Spleen (tissue), 13 donors: ENCODE measurements at places on chromosomes 6 and 20. TPM values are rescaled to one million over a fixed set of nuclear protein-coding genes. Genes with fewer than 3 reads are reported as not detected.

Gene CRIP3
- 6.5 TPM for total RNA-seq

Gene SSTR4
- not detected for total RNA-seq

Gene CD93
- 71.4 TPM for total RNA-seq

- DNase-seq = no peak
- no peaks in the 10 kb centered on the region for H3K36me3 ChIP-seq
- no peak overlapping the region for H3K4me3 ChIP-seq
- H3K27ac ChIP-seq = no peak overlapping the region
- no peaks in the 10 kb centered on the region for H3K27me3 ChIP-seq
Measured at GRCh38 chr6:27422651-27423332, 34.2 kb downstream of the ZNF391 start.

- H3K4me1 ChIP-seq = no peaks in the 10 kb centered on the region
- H3K36me3 ChIP-seq = no peaks in the 10 kb centered on the region
- no peak overlapping the region for H3K4me3 ChIP-seq
- H3K27me3 ChIP-seq = no peaks in the 10 kb centered on the region
- no peak overlapping the region for H3K27ac ChIP-seq
- no peak for DNase-seq
Measured at GRCh38 chr20:25744261-25744660, 47.6 kb upstream of the ZNF337 start.

GRCh38 chr6:13302291-13302690 lies 26.0 kb downstream of the TBC1D7 start:
- H3K4me1 ChIP-seq = peaks cover 25% of the 10 kb centered on the region
- no peak for DNase-seq
- H3K27ac ChIP-seq = no peak overlapping the region
- no peaks in the 10 kb centered on the region for H3K27me3 ChIP-seq
- peaks cover 58% of the 10 kb centered on the region for H3K36me3 ChIP-seq
- H3K4me3 ChIP-seq = no peak overlapping the region

- peak overlapping the region; percentile 58 for H3K4me3 ChIP-seq
- peaks cover 15% of the 10 kb centered on the region for H3K27me3 ChIP-seq
- DNase-seq = no peak
- H3K4me1 ChIP-seq = peaks cover 18% of the 10 kb centered on the region
- no peaks in the 10 kb centered on the region for H3K36me3 ChIP-seq
Measured at GRCh38 chr6:125154761-125155135, 1.2 kb downstream of the TPD52L1 start.

Gene ZGPAT
- 41.4 TPM for total RNA-seq

DNA sequence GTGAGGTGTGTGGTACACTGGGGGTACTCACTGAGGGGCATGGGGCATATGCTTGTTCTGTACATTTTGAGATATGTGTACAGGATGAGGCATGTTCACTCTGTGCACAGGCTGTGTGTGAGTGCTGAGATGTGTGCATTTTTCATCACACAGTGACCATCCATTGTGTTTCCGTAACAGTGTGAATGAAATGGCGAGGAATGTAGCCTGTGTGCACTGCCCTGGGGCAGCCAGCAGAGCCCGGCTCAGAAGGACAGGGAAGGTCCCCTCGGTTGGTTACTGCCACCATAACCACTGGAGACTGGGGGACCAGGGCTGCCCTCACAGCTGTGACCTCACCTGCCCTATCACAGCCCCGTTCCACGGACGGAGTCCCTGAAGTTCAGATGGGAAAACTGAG lies 106.2 kb upstream of the MYL9 start:
- H3K27me3 ChIP-seq = peaks cover 10% of the 10 kb centered on the region
- no peak overlapping the region for H3K4me3 ChIP-seq
- H3K36me3 ChIP-seq = no peaks in the 10 kb centered on the region
- peaks cover 18% of the 10 kb centered on the region for H3K4me1 ChIP-seq
- no peak overlapping the region for H3K27ac ChIP-seq

DNA sequence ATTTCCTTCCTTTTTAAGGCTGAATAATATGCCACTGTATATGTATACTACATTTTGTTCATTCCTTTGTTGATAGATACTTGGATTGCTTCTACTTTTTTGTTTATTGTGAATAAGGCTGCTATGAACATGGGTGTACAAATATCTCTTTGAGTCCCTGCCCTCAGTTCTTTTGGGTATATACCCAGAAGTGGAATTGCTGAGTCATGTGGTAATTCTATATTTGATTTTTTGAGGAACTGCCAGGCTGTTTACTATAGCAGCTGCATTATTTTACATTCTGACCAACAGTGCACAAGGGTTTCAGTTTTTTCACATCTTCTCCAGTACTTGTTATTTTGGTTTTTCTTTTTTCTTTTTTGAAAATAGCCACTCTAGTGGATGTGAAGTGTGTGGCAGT lies 34.1 kb downstream of the CDS2 start:
- no peaks in the 10 kb centered on the region for H3K36me3 ChIP-seq
- H3K27ac ChIP-seq = no peak overlapping the region
- no peak overlapping the region for H3K4me3 ChIP-seq

DNA sequence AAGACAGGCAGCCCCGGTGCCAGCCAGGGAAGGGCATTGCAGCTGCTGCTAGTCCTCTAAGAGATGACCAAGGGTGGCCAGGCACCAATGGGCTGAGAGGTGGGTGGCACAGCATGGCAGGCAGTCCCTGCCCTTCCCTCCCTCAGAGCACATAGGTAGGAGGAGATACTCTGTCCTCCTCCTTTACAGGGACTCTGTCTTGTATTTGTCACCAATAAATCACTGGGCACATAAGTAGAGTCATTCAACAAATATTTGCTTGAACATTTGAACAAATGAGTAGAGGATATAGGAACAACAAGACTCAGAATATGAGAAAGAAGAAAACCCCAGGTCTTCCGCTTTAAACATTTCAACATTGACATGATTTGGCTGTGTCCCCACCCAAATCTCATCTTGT lies 69.4 kb upstream of the CLDN20 start:
- no peaks in the 10 kb centered on the region for H3K36me3 ChIP-seq
- no peak overlapping the region for H3K4me3 ChIP-seq
- H3K4me1 ChIP-seq = no peaks in the 10 kb centered on the region
- H3K27me3 ChIP-seq = no peaks in the 10 kb centered on the region

Gene UFL1
- total RNA-seq = 20.0 TPM

Gene CENPW
- total RNA-seq = 8.4 TPM

GRCh38 chr6:108549241-108549640 lies 11.5 kb upstream of the FOXO3 start:
- H3K27me3 ChIP-seq = no peaks in the 10 kb centered on the region
- H3K36me3 ChIP-seq = no peaks in the 10 kb centered on the region
- no peak overlapping the region for H3K4me3 ChIP-seq
- H3K27ac ChIP-seq = no peak overlapping the region

Gene OR12D3
- not detected for total RNA-seq

- peaks cover 12% of the 10 kb centered on the region for H3K36me3 ChIP-seq
- H3K4me3 ChIP-seq = no peak overlapping the region
- peaks cover 57% of the 10 kb centered on the region for H3K4me1 ChIP-seq
- H3K27me3 ChIP-seq = no peaks in the 10 kb centered on the region
Measured at GRCh38 chr20:50594231-50594590, 84.0 kb downstream of the PTPN1 start.

DNA sequence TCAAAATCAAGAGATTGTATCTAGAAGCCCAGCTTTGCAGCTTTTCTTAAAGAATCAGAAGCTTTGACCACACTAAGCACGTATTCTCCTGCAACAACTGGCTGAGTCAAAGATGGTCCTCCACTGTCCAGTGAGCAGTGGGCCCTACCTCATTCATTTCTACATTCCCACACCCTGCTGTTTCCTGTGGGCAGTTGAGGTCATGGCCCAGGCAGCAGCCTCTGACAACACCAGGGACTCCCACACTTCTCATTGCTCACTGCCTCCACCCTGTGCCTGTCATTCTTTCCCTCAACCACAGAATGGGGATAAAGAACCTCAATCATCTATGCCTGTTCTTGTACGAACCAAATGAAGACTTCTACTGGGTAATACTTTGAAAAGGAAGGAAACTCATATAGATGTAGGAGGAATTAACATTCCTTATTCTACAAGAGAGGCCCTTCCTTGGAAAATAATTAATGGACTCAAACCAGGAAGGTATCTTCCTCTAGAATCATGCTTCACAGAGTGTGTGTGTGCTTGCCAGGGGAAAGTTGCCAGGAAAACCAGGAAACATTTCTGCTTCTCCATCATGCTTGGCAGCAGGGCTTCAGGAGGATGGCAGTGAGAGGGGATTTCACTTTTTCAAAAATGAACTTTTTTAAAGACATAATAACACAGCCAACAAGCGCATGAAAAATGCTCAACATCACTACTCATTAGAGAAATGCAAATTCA lies 191.7 kb upstream of the RIN2 start:
- H3K27ac ChIP-seq = no peak overlapping the region
- H3K27me3 ChIP-seq = no peaks in the 10 kb centered on the region
- no peak overlapping the region for H3K4me3 ChIP-seq
- no peaks in the 10 kb centered on the region for H3K36me3 ChIP-seq
- DNase-seq = no peak

Gene TMEM170B
- total RNA-seq = 6.7 TPM

Gene DOK5
- total RNA-seq = not detected

Gene CDH22
- not detected for total RNA-seq

DNA sequence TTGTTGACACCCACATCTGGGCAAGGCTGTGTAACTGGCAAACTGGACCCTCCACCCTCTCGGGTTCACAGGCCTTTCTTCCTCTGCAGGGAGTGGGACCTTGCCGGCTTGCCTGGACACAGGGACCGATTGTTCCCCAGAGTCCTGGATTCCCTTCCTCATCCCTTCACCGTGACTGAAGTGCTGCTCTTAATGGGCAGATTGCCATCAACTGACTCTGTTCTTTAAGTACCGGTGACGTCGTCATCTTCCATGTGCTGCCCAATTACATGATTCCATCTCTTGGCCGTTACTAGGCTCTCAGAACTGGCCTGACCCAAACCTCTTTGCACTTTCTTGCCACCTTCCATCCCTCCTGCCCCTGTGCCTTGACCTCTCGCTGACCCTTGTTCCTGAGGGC lies 85.4 kb downstream of the EYA4 start:
- DNase-seq = no peak
- no peaks in the 10 kb centered on the region for H3K36me3 ChIP-seq
- H3K27ac ChIP-seq = no peak overlapping the region
- no peak overlapping the region for H3K4me3 ChIP-seq
- H3K27me3 ChIP-seq = no peaks in the 10 kb centered on the region

Gene MYBL2
- total RNA-seq = 8.2 TPM

GRCh38 chr20:5668529-5668868 lies 81.7 kb upstream of the SHLD1 start:
- H3K27me3 ChIP-seq = no peaks in the 10 kb centered on the region
- DNase-seq = no peak
- no peaks in the 10 kb centered on the region for H3K36me3 ChIP-seq
- H3K4me3 ChIP-seq = no peak overlapping the region

DNA sequence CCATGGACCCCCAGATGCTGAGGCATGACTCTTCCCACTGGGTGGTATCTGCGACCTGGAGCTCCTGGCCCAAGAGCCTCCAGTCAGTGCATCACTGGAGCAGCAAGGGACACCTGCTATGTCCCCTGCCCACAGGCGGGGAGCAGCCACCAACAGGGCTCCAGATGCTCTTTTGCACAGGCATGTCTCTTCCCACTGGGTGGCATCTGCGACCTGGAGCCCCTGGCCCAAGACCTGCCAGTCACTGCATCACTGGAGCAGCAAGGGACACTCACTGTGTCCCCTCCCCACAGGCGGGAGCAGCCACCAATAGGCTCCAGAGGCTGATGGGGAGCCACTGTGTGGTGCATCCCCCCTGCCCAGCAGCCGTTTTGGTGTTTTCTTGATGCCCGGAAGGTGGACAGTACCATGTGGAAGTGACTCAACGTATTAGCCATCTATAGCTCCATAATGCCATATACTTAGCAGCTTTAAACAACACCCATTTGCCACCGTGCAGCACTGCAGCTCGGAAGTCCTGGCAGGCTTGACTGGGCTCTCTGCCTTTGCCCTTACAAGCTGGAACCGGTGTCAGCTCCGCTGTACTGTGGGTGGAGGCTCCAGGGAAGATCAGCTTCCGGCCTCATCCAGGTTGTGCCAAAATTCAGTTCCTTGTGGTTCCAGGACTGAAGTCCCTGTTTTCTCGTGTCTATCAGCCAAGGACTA lies 124.9 kb upstream of the CST7 start:
- H3K27ac ChIP-seq = no peak overlapping the region
- H3K4me3 ChIP-seq = no peak overlapping the region
- H3K36me3 ChIP-seq = no peaks in the 10 kb centered on the region
- no peaks in the 10 kb centered on the region for H3K4me1 ChIP-seq
- DNase-seq = peak; percentile 46

DNA sequence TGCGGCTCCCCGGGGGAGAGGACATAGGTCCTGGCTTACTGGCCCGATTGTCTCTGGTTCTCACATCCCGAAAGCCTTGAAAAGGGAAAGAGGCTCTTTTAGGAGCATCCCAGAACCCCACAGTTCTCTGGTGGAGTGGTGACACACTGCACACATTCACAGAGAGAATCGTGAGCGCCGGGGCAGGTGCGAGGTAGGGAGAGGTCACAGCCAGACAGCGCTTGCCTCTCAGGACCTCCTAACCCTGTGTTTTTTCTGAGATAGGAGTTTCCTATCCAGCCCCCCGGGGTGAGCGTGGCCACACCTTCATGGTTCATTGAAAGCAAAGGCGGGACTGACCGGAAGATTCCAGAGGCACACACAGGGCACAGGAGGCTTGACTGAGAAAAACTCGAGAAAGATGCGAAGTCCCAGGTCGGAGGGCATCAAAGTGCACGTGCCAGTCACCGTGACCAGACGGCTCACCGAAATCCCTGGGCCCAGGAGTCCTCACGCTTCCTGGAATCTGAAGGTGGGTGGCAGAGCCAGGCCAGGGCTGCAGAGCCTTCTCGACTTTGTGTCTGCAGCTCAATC lies 46.5 kb upstream of the FRMD1 start:
- H3K27me3 ChIP-seq = no peaks in the 10 kb centered on the region
- no peak overlapping the region for H3K27ac ChIP-seq
- H3K36me3 ChIP-seq = no peaks in the 10 kb centered on the region
- no peak overlapping the region for H3K4me3 ChIP-seq
- DNase-seq = peak; percentile 63
- no peaks in the 10 kb centered on the region for H3K4me1 ChIP-seq

DNA sequence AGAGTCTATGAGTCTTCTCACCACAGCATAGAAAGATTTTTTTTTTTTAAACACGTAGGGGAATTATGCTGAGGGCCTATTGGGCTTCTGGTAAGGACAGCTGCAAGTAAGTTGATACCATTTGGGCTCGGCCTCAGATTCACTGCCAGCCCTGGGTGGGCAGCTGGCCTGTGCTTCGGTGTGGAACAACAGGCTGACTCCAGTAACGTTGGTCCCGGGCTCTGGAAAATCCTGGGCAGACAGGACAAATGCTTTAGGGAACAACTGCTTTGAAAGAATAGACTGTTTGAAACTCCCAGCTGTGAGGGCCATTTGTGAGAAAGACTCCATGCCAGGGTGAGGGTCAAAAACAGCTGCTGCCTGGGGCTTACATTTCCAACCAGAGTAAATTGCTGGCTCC lies 366.5 kb downstream of the QKI start:
- DNase-seq = no peak
- H3K27ac ChIP-seq = no peak overlapping the region
- H3K4me1 ChIP-seq = peaks cover 9% of the 10 kb centered on the region
- no peaks in the 10 kb centered on the region for H3K36me3 ChIP-seq
- no peaks in the 10 kb centered on the region for H3K27me3 ChIP-seq
